ENCODE measurements at places on chromosomes 4 and X.

GRCh38 chr4:188408244-188409030 is 269.2 kb downstream of the TRIML1 start:
- DNase-seq: no peak

DNA sequence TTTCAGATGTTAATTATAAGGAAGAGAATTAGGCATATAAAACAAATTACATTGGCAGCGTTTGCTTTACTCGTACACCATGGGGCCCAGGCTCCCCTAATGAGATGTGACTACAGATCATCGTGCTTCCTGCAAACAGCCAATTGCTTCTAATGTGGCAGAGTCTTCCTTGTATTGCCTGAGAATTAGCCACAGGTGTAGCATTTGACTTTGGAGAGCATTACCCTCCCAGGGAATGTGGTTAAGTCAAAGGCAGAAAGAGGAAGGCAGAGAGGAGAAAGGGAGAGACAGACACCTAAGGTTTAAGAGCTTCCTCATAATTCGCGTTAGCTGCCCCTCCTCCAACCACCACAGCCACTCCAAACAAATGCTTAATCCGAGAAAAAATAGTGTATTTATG is 97.0 kb downstream of the MID1IP1 start:
- no peak for DNase-seq

GRCh38 chrX:40374486-40374885 is 206.3 kb upstream of the ATP6AP2 start:
- no peak for DNase-seq

DNA sequence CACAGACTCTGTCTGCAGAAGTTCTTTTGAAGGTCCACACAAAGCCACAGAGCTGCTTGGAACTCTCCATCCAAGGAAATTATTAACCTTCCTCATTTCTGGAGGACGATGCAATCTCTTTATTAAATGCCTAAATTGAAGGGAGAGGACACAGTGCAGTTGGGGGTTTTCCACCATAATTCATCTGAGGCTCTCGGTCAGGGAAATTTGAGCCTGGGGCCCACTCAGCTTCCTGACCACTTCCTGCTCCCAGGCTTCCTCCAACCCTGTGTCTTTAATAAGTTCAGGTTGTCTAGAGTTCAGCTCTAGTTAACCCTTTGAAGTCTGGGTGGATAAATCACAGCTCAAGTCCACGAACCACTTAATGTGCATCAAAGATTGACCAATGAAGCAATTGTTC is 58.5 kb downstream of the PRPS1 start:
- DNase-seq: no peak

DNA sequence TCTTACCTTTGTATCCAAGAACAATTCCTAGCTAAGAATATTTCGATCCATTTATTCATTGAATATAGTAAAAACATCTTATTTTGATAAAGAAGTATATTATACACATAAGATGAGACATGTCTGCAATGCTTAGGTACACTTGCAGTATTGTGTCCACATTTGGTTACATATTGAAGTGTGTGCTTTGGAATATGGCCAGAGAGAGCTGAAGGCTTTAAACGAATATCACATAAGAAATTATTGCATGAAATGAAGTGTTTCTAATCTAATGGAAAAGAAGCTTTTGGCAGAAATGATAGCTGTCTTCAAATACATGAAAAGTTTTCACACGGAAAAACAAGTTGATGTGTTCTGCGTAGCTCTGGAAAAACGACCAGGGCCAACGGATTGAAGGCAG is 516.1 kb upstream of the ZFP42 start:
- no peak for DNase-seq

DNA sequence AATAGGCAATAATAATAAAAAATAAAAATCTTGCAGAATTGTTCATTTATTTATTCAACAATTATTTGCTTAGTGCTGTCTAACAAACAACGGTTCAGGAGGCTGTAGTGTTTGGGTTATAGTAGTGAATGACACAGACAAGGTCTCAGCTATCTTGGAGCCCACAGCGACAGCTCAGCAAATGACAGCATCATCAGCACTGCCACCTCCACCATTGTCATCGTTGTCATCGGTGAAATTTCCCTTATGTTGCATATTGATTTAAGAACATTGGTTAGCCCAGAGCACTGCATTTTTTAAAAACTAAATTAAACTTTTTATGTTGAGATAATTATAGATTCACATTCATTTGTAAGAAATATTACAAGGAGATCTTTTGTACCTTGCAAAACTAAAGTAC is 79.9 kb downstream of the TRAPPC11 start:
- no peak for DNase-seq

DNA sequence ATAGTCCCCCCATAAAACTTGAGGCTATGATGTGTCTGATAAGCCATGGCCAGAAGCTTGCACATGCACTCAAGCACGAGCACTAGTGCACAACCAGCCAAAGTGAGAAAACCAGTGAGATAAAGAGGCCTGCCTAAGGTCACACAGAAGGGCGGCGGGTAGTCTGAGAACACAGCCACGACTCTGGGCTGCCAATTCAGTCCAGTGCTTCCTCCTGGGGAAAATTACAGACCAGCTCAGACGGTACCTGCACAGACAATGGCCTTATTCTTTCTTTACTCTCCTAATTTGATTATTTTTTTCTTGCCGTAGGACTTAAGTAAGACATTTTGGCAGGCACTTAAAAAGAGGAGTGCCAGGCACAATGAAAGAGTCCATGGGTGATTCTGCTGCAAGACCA is 533.2 kb upstream of the FAT1 start:
- DNase-seq: no peak

GRCh38 chr4:175953960-175954521 is 111.6 kb upstream of the WDR17 start:
- DNase-seq: no peak

GRCh38 chrX:138669693-138670092 is 41.8 kb downstream of the FGF13 start:
- no peak for DNase-seq

DNA sequence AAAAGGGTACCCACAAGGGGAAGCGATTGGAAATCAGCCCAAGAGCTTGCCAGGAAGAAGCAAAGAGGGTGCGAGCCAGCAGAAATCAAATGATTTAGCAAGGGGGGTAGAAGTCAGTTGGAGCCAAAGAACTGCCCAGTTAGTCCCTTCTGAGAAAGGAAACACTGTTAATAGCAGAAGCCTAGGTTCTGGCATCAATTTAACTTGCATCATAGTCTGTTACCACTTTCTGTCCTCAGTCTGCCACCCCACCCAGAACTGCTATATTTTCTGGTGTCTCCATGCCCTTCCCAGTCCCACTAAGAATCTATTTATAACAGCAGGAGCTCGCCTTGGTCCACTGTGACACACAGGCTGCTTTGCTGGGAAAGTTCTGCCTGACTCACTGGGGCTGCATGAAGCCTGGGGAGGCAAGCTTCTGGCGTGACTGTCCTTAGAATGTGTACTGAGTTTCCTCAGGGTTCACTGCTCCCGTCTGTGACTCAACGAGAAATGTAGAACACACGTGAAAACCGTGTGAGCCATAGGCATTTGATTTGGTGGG is 157.8 kb upstream of the TTC29 start:
- DNase-seq: no peak

GRCh38 chr4:2417765-2418649 is at the start of gene ZFYVE28:
Gene ZFYVE28 (minus strand): TSS chr4:2418645. CDS start chr4:2418323, 322 bp downstream.
- DNase-seq: no peak
